ENCODE measurements at places on chromosomes 16 and 17.

DNA sequence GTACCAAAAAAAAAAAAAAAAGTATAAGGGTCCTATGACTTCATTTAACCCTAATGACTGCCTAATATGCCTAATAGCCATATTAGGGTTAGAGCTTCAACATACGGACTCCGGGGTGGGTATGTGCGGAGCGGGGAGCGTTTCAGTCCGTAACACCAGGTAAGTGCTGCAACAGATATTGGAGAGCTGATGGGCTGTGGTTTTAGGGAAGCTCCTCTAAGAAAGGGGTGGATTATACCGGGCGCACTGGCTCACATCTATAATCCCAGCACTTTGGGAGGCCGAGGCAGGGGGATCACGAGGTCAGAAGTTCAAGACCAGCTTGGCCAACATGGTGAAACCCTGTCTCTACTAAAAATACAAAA, 1.9 kb upstream of the ZC3H7A start:
- DNase-seq, result no peak

GRCh38 chr16:25198021-25198420, 18.7 kb upstream of the AQP8 start:
- DNase-seq, result no peak

DNA sequence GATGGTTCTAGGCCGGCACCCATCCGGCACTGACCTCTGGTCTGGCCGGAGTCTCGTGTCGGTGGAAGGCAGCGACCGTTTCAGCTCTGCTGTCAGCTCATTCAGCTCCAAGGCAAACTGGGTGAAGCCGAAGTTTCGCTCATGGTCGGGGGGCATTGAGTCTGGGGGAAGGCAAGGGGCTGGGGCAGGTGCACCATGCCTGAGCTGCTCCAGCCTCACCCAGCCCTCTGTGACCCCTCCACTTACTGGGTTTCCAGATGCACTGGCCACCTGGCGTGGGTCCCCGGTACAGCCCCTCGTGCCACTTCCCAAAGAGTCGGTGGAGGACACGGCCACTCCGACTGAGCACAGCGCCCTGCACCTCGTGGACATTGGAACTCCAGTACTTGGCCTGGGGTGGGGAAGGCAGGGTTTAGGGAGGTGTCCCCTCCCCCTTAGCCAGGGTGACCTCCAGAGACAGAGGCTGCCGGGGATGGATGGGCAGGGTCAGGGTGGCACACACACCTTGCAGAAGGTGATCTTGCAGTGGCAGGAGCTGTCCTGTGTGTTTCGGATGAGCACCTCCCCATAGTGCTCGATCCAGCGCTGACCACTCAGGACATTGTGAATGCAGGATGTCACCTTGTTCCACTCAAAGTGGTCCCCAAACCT, 12.6 kb downstream of the OSBPL7 start:
- no peak for DNase-seq

DNA sequence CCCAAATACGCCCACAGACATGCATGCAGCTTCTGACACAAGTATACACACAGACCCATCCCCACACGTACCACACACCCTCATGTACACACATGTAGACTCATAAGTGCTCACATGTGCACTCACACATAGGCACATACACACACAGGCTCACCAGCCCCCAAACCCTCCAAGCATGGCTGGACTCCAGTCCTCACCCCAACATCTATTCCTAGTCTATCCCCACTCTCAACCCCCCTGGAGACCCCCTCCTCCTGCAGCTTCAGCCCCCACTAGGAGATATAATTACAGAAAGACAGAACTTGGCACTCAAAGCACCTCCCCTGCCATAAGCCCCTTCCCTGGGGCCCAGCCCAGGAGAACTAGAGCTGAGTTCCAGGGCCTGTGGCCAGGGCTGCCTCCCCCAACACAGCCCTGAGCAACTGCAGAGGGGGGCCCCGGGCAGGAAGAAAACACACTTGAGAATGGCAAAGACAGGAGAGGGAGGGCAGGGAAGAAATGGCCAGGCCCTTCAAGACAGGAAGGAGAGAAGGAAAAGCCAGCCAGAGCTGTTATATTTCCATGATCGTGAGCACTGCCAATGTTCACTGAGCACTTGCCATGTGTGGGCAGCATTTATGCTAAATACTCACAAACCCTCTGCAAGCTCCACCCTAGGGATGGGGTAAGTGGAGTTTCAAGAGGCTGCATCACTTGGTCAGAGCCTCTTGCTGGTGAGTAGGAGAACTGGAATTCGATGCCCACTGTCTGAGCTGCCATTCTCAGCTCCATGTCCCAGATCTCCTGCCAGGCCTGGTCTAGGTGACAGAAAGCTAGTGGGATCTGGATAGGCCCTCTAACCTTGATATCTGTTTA, 224.5 kb downstream of the ZNF423 start:
- no peak for DNase-seq

GRCh38 chr16:50102051-50102746, 36.4 kb downstream of the HEATR3 start:
- no peak for DNase-seq

GRCh38 chr16:2786061-2786825, 1.1 kb downstream of the PRSS33 start:
- no peak for DNase-seq

DNA sequence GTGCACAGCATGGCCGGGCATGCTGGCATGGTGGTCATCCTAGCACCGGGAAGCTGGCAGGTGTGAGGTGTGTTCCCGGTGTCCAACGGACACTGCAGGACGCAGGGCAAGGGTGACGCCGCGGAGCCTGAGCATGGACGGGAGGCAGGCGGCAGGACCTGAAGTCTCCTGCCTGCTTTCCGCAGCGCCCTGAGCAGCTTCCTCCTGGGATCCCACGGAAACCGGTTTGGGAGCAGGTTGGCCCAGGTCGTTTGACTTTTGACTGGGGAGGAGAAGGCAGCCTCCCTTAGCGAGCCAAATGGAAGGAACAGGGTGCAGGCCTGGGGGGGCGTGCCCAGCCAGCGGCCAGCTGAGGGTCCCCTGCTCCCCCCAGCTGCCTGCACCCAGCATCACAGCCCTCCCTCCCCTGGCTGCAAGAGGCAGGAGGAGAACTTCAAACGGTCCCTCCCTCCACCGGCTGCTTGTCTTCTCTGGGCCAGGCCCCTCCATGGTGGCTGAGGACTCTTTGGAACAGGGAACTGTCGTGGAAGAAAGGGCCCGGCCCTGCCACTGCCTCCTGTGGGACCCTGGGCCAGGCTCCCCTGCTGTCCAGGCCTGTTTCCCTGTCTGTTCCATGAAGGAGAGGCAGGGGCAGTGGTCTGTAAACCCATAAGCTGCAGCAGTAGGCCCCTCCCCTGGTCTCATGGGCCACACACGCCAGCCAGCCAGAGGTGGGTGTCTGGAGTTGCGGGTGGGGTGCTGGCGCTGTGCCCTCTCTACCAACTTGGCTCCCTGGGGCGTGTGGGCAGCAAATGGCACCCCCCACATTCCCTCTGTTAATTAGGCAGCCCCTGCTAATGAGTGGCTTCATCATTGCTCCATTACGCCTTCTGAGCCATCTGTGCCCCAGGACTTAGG, 7.8 kb upstream of the ADGRG1 start:
- DNase-seq, result no peak

- DNase-seq, result no peak
Measured at GRCh38 chr17:72970797-72971196, 121.7 kb downstream of the SLC39A11 start.

DNA sequence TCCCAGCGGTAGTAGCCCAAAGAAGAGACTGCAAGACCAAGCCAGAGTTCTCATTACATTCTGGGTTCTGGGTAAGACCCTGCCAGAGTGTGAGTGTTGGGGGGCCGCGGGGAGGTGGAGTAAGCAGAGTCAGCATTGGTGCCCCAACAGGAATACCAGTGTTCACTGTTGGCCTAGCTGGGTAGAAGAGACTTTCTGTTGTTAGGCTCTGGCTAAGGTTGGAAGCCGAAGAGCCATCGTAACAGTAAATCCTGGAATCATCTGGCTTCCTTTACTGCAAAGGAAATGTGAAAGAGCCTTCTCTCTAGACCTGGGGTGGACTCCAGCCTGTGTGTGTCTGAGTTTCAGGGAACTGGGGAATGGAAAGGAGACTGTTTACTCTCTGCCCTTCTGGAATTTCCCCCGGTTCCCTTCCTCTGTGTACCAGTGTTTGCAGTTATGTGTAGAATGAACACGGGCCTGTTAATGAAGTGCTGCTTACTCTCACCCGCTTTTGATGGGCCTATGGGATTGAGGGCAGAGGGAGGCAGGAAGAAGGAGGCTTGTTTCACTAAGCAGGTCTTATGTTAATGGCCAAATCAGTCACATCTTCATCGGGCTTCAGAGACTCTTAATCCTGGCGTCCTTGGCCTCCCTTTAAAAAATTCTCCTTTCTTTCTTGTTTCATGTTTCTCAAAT, 68.5 kb downstream of the WWP2 start:
- no peak for DNase-seq

DNA sequence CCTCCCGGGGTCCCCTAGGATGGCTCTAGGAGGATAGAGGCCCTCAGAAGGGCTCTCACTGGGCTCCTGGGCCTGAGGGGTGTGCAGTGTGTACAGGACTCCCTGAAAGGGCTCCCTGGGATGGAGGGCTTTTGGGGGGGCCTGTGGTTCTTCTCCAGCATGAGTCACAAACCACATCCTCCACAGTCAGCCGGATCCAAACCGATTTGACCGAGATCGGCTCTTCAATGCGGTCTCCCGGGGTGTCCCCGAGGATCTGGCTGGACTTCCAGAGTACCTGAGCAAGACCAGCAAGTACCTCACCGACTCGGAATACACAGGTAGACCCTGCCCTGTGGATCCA, 4.5 kb downstream of the TRPV2 start:
- no peak for DNase-seq

DNA sequence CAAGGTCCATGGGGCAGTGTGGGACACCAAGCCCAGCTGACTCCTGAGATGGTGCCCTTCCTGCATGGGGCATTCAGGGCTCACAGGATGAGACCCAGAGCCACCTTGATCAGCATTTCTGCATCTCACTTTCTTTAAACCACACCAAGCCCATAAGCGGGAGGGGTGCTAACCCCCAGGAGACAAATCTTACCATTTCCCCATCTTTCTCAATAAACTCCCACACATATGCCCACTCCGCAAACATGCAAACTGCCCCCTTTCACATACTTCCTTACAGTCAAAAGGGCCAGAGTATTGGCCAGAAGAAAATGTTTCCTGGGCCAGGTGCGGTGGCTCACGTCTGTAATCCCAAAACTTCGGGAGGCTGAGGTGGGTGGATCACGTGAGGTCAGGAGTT, 3.7 kb upstream of the SLC39A11 start:
- no peak for DNase-seq

GRCh38 chr17:48625495-48626244, 488 bp downstream of the HOXB9 start:
- peak; percentile 77 for DNase-seq

GRCh38 chr16:2912330-2913199, 834 bp downstream of the FLYWCH1 start:
- no peak for DNase-seq

DNA sequence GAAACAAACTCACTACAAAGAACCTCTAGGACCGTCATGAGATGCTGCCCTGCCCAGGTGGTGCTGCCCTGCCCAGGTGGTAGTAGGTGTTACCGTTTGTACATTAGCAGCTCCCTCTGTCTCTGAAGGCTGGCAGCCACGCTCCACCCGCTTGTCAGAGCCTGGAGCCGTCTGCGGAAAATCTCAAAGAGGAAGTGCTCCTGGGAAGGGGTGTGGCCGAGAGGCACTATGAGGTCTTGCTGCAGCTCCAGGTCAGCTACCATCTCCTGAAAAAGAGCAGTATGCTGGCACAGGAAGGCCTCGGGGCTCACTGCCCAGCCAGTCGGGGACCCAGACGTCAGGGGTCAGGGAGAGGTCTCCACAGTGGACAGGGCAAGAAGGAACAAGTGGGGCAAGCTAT, 28.3 kb downstream of the ZNF276 start:
- no peak for DNase-seq
